NCI-H1436 (cell line): ENCODE measurements at places on chromosomes 11 and 22.

GRCh38 chr11:31325160-31325559 is 44.4 kb downstream of the DCDC1 start:
- no peak for DNase-seq

- DNase-seq: no peak
These were observed 787 bp downstream of the SMDT1 start for GRCh38 chr22:42080287-42080686.

GRCh38 chr11:114047327-114047726 is 12.2 kb upstream of the ZBTB16 start:
- DNase-seq: no peak

GRCh38 chr11:123272565-123272964 is 77.5 kb upstream of the CLMP start:
- DNase-seq: no peak

GRCh38 chr11:123653827-123654565 is 428 bp downstream of the SCN3B start:
- DNase-seq: no peak

DNA sequence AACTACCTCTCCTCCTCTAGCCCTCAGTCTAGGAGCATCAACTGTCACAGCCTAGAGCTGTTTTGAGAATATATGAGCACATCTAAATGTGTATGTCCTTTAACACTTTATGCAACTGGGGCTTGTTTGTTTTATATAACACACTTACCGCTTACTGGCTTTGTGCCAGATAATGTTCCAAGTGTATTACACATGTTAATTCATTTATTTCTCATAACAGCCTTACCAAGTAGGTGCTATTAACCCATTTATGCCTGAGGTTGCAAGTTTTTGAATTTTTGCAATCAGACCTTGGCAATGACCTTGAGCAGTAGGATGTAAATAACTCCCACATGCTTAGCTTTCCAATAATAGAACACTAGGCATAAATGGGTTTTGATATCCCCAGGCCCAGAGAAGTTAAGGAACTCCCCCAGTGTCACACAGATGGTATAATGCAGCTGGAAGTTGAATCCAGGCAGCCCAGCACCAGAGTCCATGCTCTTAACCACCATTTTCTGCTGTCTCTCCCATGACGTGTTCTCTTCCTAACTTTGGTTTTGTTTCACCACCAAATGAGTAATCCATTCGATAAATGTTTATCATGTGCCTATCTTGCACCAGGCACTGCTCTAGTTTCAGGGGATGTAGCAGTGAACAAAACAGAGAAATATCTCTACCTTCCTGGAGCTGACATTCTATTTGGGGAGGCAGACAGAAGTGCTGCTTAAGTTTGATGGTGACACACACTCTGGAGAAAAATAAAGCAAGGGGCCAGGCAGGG is 23.1 kb downstream of the PRDM11 start:
- no peak for DNase-seq

DNA sequence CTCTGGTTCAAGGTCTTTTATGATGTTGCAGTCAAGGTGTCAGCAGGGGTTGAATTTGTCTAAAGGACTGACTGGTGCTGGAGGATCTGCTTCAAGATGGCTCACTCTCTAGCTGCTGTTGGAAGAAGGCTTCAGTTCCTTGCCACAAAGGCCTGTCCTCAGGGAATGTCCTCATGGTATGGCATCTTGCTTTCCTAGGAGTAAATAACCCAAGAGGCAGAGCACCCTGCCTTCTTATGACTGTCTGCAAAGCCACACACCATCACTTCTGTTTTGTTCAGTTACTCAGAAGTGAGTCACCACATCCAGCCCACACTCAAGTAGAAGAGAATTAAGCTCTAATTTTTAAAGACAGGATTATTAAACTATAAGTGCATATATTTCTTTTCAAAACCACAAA is 45.2 kb downstream of the PLAAT5 start:
- DNase-seq: no peak

DNA sequence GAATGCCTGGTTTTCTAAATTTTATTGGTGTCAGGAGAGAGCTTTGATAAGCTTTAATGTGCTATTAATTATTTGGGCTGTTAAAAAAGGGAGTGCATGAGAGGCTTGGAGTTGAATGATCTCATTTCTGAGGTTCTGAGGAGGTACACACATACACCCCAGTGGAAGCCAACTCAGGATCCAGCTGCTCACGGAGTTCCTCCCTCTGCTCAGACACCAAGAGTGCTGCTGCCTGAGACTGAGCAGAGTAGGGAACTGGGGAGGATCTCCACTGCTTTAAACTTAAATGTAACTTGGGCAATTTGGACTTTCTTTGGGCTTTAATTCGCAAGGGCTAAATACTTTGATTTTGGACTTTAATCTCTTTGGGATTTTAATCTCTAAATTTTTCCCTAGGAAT is 414.4 kb upstream of the CADM1 start:
- no peak for DNase-seq

- DNase-seq: no peak
These were observed 46.4 kb upstream of the TBCEL start for GRCh38 chr11:120977266-120978137.

GRCh38 chr11:104422324-104422944 is 258.5 kb upstream of the PDGFD start:
- no peak for DNase-seq
